Stimulated activated CD8-positive, alpha-beta memory T cell treated with anti-CD3 and anti-CD28 coated beads, Interleukin-4, amount 100 ng/mL, for 1 hour (primary cell): ENCODE measurements at places on chromosomes 16 and 17.

GRCh38 chr17:27378482-27379175 lies 77.6 kb upstream of the KSR1 start:
- DNase-seq = no peak

DNA sequence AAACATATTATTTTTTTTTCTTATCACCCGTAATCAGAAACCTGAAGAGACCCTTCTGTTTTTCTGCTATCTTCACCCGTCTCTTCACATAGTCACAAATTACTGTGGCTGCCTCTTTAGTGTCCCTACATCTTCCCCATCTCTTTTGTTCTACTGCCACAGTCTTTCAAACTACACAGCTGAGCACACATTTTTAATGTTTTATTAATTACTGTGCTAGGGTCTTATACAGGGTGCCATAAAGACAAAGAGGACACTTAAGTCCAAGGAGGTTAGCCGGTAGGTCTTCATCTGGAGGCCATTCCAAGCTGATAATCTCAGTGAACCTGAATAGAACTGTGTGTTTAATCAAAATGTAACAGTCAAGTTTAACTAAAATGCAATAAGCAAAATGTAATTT lies 20.7 kb downstream of the CNTNAP4 start:
- DNase-seq = no peak

GRCh38 chr17:46995841-46996571 lies 17.0 kb upstream of the RPRML start:
- DNase-seq = no peak

DNA sequence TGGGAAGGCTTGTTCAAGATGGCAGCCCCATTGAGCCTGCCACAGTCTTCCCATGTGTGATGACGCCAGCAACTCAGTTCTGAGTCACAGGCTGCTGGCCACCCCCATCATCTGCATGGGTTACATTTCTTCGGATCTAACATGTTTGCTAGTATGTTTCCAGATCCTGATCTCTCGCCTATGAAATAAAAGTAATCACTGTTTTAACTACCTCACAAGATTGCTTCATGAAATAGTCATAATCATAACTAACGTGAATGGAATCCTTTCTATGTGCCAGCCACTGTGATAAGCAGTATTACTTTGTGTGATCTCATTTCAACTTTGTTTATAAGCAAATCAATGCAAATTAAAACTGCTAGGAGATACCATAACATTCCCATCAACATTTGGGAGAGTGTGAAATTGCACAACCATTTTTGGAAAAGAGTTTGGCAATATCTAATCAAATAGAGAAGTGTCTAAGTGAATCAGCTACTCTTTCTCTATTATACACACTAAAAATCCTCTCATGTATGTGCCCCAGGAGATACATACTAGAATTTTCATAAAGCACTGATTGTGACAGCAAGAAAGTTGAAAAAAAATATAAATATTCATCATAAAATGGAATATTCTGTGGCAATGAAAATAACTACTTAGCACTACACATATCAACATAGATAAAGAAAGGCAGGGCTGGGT lies 300.2 kb upstream of the IRX5 start:
- no peak for DNase-seq
